Pancreas (tissue), 10 donors: ENCODE measurements at places on chromosomes 12 and 14. TPM values are rescaled to one million over a fixed set of nuclear protein-coding genes. Genes with fewer than 3 reads are reported as not detected.

GRCh38 chr14:105153331-105153731, 15.2 kb downstream of the JAG2 start:
- no peak for DNase-seq

DNA sequence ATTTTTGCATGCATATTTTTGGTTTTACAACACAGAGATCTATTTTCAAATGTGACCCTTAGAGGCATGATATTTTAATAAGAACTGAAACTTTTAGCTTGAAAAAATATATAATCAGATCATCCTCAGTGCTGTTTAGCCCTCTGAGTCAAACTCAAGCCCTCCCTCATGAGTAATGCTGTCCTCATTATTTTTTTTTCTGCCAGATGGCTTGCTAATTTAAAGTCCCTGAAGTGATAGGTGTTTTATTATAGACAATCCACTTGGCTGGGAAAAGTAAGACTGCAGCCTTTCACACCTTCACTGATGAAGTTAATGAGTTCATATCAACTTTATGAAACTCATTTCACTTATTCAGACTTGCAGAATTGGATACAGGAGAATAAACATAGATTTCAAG, 227.7 kb downstream of the SLC16A7 start:
- no peak for DNase-seq

The B3GNT4 gene
- total RNA-seq: not detected

GRCh38 chr14:50736932-50737419, 68.9 kb upstream of the SAV1 start:
- DNase-seq: no peak

DNA sequence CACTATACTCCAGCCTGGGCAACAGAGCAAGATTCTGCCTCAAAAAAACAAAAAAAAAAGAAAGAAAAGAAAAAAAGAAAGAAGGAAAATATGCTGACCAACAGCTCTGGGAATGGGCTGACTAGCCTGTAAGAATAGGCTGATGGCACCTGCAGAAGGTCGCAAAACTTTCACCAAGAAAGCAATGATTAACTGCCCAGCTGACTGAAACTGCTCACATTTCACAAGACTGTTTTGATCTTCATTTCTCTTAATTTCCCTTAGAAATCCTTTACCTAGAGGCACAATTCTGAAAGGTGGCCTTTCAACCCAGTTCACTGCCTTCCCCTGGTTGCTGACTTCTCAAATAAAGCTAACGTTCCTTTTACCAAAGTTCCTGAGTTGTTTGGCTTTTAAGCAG, 12.4 kb downstream of the BEST3 start:
- no peak for DNase-seq
